ENCODE measurements at places on chromosomes 11 and 22. TPM values are rescaled to one million over a fixed set of nuclear protein-coding genes. Genes with fewer than 3 reads are reported as not detected.
A peak's percentile ranks its signal among the peaks of the same experiment; 100 is the strongest.

Gene CTSW
- 0.17 TPM for polyA plus RNA-seq

Gene CSNK1E
- 81.6 TPM for polyA plus RNA-seq

Gene RASD2
- 3.1 TPM for polyA plus RNA-seq

Gene EHF
- 0.66 TPM for polyA plus RNA-seq

Gene SCGB1D2
- 6.1 TPM for polyA plus RNA-seq

Gene UFD1
- 55.3 TPM for polyA plus RNA-seq

Gene UCP3
- 0.83 TPM for polyA plus RNA-seq

Gene TSG101
- polyA plus RNA-seq = 62.4 TPM

Gene CFAP68
- 24.6 TPM for polyA plus RNA-seq

Gene GNAZ
- polyA plus RNA-seq = 2.1 TPM

Gene KRTAP5-2
- polyA plus RNA-seq = 0.04 TPM

GRCh38 chr11:56848141-56848809 lies 99.8 kb upstream of the OR9G4 start:
- DNase-seq = no peak

DNA sequence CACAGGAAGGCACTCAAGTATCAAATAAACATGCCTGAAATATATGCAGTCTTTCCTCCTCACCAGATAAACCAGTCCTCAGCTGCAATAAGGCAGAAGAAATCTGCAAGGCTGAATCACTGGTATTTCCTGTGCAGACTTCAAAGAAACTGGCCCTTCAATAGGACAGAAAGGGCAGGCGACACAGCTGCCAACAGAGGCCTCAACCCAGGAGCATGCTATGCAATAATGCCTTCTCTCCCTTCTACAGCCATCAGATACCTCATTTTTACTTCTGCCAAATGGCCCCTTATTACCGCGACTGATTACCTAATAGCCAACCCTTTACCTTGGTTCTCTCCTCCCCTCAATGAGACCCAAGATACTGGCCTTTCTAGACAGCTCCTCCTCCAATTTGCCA lies 8.0 kb downstream of the NUMA1 start:
- no peak for DNase-seq

DNA sequence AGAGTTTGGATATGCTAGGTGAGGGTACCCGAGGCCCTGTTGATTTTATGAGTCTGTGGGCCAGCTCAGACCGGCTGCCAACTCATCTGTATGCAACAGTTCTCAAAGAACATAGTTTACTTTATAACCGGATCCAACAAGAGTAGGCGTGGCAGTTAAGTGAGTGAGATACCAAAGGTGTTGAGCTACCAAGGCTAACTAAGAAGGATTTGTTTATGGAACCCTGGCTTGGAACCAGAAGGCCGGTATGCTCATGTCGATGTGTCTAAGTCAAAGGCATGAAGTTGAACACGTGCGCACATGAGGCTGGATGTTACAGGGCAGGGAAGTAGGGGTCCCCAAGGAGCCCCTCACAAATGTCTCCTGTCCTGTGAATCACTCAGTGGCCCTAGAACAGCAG lies at the start of gene KCNJ1:
TSS of gene KCNJ1 (minus strand) at position 20 of the 400 bp plus-strand sequence. CDS start 27,053 bp downstream, outside the sequence.
- DNase-seq = no peak

GRCh38 chr22:46809153-46809885 lies 46.9 kb downstream of the TBC1D22A start:
- DNase-seq = no peak

DNA sequence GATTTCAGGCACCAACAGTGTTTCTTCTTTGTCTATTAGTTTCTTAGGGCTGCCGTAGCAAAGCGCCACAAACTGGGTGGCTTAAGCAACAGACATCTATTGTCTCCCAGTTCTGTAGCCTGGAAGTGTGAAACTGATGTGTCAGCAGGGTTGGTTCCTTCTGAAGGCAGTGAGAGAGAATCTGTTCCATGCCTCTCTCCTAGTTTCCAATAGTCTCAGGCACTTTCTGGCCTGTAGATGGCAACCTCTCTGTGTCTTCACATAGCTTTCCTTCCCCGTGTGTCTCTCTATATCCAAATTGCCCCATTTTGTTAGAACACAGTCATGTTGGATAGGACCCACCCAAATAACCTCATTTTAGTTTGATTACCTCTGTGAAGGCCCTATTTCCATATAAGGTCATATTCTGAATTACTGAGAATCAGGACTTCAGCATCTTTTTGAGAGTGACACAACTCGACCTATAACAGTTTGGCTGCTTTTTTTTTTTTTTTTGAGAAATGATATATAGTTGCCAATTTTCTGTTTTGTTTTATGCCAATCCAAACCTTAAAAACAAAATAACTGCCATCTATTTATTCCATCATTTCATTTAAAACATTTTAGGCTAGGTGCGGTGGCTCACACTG lies 108.2 kb downstream of the SLC36A4 start:
- no peak for DNase-seq

GRCh38 chr22:30239488-30240405 lies 6.8 kb downstream of the LIF start:
- DNase-seq = no peak

- DNase-seq = no peak
Measured at GRCh38 chr22:26323013-26323412, 106.0 kb upstream of the ASPHD2 start.

DNA sequence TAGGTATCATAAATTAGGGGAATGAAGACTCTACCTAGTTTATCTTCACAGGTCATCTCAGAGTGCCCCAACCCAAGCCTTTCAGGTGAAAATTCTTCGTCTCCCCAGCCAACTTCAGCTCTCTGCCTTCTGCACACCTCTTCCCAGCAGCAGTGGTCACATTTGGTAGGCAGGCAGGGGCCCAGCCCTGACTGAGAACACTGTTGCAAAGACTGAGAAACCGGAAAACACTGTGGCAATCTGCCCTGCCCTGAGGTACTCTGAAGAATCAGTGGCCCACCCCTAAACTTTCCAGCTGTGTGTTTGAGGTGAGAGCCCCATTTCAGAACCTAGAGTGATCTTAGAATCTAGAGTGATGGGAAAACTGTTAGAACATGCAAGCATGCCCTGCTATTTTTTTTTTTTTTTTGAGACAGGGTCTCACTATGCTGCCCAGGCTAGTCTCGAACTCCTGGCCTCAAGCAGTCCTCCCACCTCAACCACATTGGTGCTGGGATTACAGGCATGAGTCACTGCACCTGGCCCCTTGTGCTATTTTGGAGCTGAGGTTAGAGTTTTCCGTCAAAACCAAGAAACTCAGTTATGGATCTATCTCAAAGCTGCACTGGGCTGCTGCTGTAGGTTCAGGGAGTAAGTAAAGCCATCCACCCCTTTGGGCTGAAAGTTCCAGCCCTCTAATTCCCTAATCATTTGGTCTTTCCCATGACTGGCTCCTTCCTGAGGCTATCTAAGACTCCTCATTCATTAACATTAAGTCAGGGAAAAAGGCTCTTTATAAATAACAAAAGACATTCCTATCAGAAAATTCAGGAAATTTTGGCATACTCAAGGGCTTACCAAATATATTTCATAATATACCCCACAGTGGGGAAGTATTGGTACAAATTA lies 1.7 kb upstream of the LDHA start:
- no peak for DNase-seq

DNA sequence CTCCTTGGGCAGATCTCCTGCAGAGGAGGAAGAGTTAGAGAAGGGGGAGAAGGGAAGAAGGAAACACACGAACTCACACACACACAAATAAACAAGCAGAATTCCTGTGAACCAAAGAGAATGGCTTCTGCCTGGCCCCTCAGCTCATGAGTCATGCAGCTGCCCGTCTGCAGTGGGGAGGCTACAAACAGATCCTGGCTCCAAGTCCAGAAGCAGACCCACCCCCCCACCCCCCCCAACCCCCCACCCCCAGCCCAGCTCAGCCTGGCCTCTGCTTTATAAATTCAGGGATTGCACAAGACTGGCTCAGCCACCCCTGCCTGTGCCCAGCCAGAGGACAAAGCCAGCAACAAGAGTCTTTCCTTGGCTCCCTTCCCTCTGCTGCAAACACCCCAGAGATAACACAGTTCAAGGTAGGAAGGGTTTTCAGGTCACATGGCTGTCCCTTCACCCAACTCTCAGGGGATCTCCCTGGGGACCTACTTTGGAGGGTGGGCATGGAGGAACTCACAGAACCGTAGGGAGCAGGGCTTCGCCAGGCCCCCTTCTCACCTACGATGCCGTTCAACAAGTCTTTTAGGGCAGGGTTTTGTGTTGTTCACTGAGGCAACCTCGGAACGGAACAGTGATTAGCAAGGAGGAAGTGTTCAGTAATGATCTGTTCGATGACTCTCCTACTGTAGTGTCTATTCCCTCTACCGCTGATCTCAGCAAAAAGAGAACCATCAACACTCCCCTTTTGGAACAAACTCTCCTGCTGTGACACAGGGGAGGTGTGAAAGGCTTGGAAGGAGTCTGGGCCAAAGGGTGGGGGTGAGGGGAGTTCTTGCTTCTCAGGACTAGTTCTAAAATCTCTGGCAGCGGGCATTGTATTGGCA lies 35.5 kb downstream of the RPL27A start:
- peak; percentile 39 for DNase-seq

DNA sequence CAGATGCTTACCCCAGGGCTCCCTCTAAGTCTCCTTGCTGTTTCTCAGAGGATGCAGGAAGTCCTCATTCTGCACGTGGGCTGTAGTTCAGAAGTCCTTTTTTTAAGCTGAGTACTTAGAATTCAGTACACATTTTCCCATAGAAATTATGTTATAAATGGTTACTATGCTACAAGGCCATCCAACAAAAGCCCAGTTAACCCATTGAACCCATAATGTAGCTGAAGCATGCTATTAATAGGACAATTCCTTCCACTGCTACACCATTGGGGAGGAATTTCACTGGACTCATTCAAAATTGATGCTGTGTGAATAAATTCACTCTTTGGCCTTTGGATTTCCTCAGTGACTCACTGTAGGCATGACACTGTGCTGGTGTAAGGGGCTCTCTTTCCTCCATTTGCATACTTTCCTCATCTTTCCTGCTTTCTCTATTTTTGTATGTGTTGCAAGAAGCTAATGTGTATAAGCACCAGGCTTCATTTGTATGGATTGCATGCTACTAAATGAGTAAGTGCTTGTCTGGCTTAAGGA lies 148.0 kb downstream of the NTM start:
- DNase-seq = no peak

- no peak for DNase-seq
Measured at GRCh38 chr11:90220391-90220790, 2.5 kb downstream of the CHORDC1 start.

GRCh38 chr11:71251761-71252268 lies 562 bp downstream of the SHANK2 start:
- DNase-seq = no peak

DNA sequence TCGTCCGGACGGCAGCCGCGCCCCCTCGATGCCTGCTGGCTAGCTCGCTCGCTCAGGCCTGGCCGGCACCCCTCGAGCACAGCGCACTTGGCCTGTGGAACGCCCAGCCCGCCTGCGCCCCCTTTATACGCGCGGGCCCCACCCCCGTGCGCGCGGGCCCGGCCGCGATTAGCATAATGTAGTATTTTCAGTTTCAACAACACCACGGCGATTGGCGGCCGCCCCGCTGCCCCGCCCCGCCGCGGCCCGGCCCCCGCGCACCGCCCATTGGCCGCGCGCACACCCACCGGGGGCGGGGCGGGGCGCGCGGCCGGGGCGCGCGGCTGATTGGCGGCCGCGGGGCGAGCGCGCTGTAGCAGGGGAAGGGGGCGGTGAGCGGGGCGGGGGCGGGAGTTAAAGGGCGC lies at the start of gene CDKN1C:
TSS of gene CDKN1C (minus strand) at position 98 of the 404 bp plus-strand sequence. CDS start 319 bp downstream, outside the sequence.
- peak; percentile 88 for DNase-seq

DNA sequence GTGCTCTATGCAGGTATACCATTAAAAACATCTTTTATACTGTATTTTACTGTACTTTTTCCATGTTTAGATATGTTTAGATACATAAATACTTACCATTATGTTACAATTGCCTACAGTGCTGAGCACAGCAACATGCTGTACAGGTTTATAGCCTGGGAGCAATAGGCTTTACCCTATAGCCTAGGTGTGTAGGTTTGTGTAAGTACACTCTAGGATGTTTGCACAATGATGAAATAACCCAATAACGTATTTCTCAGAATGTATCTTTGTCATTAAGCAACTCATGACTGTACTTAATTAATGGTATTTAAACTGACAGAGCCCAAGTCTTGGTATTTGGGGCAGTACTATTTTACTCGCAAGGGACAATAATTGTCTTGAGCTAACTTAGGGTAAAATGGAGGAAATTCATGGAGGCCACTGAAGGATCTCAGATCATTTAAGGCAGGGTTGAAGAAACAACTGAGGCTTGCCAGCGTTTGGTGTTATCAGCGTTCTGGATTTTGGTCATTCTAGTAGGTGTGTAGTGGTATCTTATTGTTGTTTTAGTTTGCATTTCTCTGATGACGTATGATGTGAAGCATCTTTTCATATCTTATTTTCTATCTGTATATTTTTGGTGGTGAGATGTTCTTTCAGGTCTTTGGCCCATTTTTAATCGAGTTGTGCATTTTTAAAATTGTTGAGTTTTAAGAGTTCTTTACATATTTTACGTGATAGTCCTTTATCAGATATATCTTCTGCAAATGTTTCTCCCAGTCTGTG lies 42.4 kb downstream of the ADAMTS15 start:
- no peak for DNase-seq

GRCh38 chr11:92838759-92839310 lies 130.6 kb upstream of the MTNR1B start:
- DNase-seq = no peak

GRCh38 chr11:12602421-12602820 lies 71.8 kb upstream of the TEAD1 start:
- DNase-seq = no peak

DNA sequence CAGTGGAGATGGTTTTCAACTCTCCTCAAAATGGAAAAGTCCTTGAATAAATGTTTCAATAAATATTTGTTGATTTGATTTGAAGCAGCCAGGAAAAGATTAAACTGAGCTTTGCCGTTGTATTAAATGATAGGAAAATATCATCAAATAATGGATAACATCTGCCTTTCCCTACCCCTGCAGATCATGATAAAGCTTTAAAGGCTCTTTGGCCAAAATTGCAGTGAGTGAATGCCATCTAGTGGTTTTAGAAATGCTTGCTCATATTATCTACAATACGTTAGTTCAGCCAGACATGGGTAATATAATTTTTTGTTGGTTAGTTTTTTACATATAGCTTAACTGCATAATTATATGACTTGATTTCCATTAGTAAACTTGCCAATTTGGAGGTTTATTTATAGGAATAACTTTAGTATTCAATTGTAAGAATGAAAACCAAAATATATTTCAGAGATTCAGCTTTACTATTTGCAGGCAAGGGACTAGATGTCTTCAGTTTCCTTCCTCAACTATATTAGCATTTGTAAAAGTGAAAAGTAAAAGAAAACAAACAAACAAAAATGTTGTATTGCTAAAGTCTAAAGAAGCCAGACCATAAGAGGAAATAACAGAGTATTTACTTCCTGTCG lies 159.2 kb downstream of the MSANTD4 start:
- no peak for DNase-seq

Data from heart right ventricle (tissue), 16 donors.